ENCODE measurements at places on chromosomes 12 and 14.

DNA sequence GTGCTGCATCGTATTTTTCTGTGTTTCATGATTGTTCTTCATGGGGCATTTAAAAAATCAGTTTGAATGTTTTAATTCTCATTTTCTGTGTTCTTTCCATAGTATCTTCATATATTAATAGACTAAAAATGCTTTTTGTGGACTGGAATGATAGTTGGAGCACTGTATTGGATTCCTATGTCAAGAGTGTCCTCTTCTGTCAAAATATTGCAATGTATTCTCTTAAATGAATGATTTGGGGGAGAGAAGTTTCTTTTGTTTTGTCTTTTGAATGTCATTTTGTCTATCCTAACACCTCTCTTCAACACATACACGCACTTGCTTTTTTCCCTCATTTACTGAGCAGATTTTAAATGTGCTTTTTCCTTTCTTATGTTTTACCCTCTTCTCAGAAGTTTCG, 4.7 kb upstream of the EIF2S3B start:
- DNase-seq, result no peak

GRCh38 chr14:39181026-39181692, 6.1 kb downstream of the PNN start:
- DNase-seq, result no peak

GRCh38 chr14:33611405-33612196, 339.3 kb downstream of the EGLN3 start:
- DNase-seq, result no peak

DNA sequence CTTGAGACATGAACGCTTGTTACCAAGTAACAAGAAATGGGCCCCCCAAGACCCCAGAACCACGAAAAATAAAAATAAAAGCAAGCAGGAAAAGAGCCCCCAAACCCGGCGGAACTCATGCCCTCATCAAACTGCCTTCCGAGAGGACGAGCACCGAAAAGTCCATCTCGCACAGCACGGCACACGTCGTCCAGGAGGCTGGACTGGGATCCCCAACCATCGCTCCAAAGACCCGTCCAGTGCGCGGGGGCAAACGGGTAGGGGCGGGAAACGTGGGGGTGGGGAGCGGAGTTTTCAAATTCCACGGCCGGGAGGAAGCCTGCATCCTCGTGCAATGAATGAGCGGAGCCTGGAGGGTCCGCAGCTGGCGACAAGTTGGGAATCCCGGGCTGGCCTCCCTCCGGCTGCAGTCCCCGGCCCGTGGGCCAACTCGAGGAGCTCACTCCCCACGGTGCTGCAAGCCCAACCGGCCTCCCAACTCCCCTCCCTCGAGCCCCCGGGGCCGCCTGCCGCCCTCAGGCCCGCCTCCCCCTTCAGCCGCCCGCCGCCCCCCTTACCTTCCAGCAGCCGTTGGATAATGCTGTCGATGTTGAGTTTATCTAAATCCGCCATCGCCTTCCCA, 484 bp downstream of the PPP1CC start:
- no peak for DNase-seq

DNA sequence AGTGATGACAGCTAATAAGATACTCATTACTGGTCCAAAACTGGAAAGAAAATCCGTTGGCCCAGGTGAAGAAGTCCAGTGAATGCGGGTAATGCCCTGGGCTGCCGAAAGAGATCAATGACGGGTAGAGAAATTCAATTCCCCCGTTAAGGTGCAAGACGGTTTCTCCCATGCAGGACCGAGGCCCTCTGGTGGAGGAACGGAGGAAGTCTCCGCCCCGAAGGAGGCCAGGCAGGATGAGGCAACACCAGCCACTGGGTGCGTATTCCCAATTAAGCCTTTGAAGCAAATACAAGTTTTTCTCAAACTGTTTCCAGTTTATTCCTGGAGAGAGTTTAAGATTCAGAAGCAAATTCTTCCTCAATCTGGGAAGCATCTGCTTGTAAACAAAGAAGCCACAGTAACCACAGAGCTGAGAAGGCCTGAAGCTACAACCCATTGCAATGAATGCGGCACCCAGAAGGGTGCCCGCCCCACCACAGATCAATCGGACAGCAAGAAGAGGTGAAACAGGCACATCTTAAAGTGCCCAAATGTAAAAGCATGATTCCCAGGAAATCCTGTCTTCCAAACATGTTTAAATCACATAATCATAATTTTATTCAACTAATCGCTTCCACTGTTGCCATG, 118.5 kb downstream of the TTC7B start:
- peak; percentile 71 for DNase-seq

GRCh38 chr14:52078095-52078531, 9.3 kb upstream of the NID2 start:
- no peak for DNase-seq

GRCh38 chr12:75923964-75924666, 107.5 kb downstream of the PHLDA1 start:
- no peak for DNase-seq

- no peak for DNase-seq
Observed at GRCh38 chr12:52070185-52070925, 577 bp downstream of the ATG101 start.

- DNase-seq, result no peak
Observed at GRCh38 chr14:53553221-53553620, 400.1 kb upstream of the DDHD1 start.

GRCh38 chr14:52650774-52651173, 44.6 kb downstream of the ERO1A start:
- DNase-seq, result no peak

- DNase-seq, result no peak
Observed at GRCh38 chr12:68638171-68638570, 27.5 kb downstream of the RAP1B start.

- DNase-seq, result no peak
Observed at GRCh38 chr12:13052421-13052820, 8.2 kb downstream of the FAM234B start.

DNA sequence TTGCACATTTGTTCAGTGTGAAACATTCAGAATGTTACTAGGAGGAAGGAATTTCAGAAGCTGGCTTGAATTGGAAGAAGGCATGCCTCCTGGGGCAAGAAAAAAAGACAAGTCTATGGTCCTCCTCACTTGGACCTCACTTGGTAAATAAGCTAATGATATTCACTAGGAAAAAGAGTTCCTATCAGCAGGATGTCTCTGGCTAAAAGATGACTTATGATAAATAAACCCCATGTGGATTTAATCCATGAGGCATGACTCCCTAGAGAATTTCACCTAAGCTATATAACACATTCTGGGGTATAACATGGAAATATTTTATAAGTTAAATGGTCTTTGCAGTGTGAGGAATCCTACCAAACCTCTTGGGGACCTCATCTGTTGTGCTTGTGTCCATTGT, 199.9 kb downstream of the LRIG3 start:
- no peak for DNase-seq

- DNase-seq, result no peak
Observed at GRCh38 chr14:73780391-73780790, 66.2 kb upstream of the PNMA1 start.

DNA sequence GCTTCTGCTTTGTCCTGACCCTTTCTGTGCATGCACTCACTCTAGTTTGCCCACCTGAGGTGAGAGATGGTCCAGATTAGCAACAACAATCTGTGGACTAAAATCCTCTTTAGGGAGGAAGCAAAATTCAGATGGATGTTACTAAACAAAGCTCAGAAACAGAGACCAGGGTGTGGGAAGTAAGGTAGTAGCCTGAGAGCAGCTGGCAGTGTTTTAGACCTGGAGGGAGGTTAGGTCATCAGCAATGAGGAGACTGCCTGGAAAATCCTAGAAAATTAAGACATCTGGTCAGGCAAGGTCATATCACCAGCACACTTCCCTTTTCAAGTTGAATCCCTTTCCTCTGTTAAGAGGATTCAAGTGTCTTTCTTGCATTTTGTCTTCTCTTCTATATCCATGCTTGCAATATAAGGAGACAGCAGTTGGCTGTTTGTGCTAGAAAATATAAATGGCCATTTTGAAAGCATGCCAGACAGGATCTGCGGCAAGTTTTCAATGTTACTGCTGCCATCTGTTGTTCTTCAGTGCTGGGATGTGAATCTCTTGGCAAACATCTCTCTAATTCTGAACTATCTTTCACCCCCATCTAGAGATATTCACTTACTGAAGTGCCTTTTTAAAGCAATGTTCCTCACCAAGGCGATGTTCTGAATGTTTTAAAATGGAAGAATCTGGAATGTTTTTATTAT, 266.4 kb downstream of the NAV3 start:
- no peak for DNase-seq

Measured in progenitor cell of endocrine pancreas (in vitro differentiated cells).